Thoracic aorta endothelial cell (primary cell): ENCODE measurements at places on chromosomes 2 and 18. TPM values are rescaled to one million over a fixed set of nuclear protein-coding genes. Genes with fewer than 3 reads are reported as not detected.

DSG4 gene
- total RNA-seq: not detected in 2 replicates

DNER gene
- 0.07 and 0.13 TPM in 2 replicates for total RNA-seq

MAL gene
- total RNA-seq: not detected in 2 replicates

NIFK gene
- 89.2 and 117 TPM in 2 replicates for total RNA-seq

CTLA4 gene
- not detected in 2 replicates for total RNA-seq

CHRNG gene
- total RNA-seq: not detected in 2 replicates

PKDCC gene
- total RNA-seq: 1.1 and 3.5 TPM in 2 replicates
